MM.1S (cell line): ENCODE measurements at places on chromosomes 5 and 9.
A peak's percentile ranks its signal among the peaks of the same experiment; 100 is the strongest.

DNA sequence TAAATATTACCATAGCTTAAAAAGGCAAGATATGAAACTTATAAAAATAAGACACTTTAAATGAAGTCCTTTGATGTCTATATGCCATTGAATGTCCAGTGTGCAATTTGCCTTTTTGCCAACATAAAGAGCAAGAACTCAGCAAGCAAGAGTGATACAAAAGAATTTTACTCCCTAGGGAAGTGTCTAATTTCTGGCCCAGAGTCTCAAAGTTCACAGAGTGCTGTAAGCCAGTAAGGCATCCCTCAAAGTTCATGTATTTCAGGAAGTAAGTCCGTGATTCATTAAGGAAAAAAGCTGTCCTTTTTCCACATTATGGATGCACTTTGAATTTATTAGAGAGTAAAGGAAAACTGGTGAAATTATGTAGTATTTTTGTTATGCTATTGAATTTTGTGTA, 185.2 kb downstream of the CCDC171 start:
- H3K4me1 ChIP-seq: no peaks in the 10 kb centered on the region
- no peak overlapping the region for H3K4me3 ChIP-seq
- DNase-seq: no peak
- H3K27me3 ChIP-seq: no peaks in the 10 kb centered on the region
- no peak overlapping the region for H3K27ac ChIP-seq

- DNase-seq: no peak
- no peak overlapping the region for H3K4me3 ChIP-seq
- H3K27ac ChIP-seq: no peak overlapping the region
- H3K36me3 ChIP-seq: no peaks in the 10 kb centered on the region
- peaks cover 6% of the 10 kb centered on the region; the same call in 1 of the 2 replicates for H3K4me1 ChIP-seq
- no peaks in the 10 kb centered on the region for H3K27me3 ChIP-seq
Measured at GRCh38 chr5:145495196-145495595, 339.9 kb downstream of the PRELID2 start.

DNA sequence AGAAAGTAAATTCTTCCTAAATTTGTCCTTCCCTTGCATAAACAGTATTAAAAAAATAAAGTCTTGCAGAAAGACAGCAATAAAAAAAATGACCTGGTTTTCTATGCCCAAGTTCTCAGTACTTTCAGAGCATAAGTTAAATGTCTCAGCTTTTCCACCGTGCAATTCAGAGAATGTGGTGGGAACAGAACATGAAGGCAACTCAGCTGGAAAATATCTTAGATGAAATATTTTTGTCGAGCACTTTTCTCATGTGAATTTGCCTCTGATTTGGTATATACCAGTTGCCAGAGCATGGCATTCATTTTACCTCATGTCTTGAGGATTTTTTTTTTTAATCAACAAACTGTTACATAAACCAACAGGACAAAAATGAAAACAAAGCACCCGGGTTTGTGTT, 176.1 kb downstream of the CETN3 start:
- no peaks in the 10 kb centered on the region for H3K36me3 ChIP-seq
- H3K4me1 ChIP-seq: no peaks in the 10 kb centered on the region
- DNase-seq: no peak
- no peak overlapping the region for H3K4me3 ChIP-seq

DNA sequence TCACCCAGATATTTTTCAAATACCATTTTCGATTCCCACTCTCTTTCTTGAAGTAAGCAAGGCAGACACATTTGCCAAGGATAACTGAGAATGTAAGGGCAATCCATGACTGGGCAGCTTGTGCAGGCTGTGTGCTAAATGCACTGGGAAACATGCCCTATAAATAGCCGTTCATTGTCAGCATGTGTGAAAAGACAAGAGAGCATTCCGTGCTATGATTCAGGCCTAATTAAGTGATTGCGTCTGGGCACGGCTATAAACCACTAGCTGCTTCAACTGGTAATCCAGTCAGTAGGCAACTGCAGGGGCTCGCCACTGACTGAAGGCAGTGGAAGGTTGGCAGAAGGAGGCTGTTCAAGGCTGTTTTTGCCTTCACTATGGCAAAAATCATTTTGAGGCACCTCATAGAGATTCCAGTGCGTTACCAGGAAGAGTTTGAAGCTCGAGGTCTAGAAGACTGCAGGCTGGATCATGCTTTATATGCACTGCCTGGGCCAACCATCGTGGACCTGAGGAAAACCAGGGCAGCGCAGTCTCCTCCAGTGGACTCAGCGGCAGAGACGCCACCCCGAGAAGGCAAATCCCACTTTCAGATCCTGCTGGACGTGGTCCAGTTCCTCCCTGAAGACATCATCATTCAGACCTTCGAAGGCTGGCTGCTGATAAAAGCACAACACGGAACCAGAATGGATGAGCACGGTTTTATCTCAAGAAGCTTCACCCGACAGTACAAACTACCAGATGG, at the start of gene HSPB3:
HSPB3 (plus strand) TSS at position 287 of the 745 bp plus-strand sequence; CDS start at position 378, 91 bp downstream.
- no peak within 1 kb of the TSS for H3K27ac ChIP-seq
- no peaks in the 10 kb centered on the region for H3K4me1 ChIP-seq
- H3K4me3 ChIP-seq: no peak within 1 kb of the TSS
- no peak for DNase-seq

- H3K4me1 ChIP-seq: peaks cover 10% of the 10 kb centered on the region
- no peak for DNase-seq
- no peaks in the 10 kb centered on the region for H3K36me3 ChIP-seq
- H3K27me3 ChIP-seq: no peaks in the 10 kb centered on the region
Measured at GRCh38 chr5:135069895-135070657, 36.0 kb upstream of the PITX1 start.

DNA sequence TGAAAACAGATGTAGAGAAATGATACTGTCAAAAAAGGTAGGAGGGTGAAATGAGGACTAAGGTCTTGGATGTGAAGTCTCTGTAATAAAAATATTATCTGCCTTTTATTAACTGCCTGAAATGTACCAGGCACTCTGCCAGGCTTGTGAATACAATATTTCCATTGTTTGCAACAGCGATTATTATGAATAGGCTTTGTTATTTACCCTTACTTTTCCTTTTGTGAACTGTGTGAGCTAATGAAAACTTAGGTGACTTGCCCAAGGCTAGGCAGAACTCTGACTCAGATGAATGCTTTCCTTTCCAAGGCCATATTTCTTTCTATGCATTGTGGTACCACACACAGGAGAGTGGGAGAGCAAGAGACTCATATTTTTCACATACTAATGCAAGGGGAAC, 204.1 kb downstream of the CDH12 start:
- DNase-seq: no peak
- no peaks in the 10 kb centered on the region for H3K36me3 ChIP-seq
- H3K27ac ChIP-seq: no peak overlapping the region
- H3K27me3 ChIP-seq: no peaks in the 10 kb centered on the region
- no peak overlapping the region for H3K4me3 ChIP-seq
- H3K4me1 ChIP-seq: no peaks in the 10 kb centered on the region

DNA sequence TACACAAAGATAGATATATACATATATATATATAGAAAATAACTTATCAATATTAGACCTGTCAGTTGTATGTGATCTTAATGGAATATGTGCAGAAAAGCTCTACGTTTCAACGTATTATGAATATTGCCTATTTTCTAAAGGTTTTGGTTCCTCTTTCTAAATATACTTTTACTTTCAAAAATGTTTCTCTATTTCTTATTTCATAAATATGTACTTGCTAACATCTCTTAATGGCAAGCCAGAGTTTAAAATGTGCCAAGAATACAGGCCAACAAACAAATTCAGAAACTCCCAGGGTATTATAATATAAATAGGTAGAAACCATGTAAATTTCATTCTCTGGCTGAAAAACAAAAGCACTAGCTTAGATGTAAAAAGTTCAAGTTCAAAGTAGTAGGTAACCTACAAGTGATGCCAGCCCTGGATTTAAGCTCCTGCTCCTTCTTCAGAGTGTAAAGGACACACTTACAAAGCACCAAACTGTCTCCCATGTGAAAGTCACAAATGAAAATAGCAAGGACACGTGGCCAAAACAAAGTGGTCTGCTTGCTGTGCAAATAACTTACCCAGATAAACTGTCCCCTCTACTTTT, 685.1 kb upstream of the DMAC1 start:
- no peaks in the 10 kb centered on the region for H3K27me3 ChIP-seq
- no peak overlapping the region for H3K27ac ChIP-seq
- no peak overlapping the region for H3K4me3 ChIP-seq
- DNase-seq: no peak
- H3K4me1 ChIP-seq: no peaks in the 10 kb centered on the region

GRCh38 chr9:129891569-129891968, 56.3 kb downstream of the USP20 start:
- no peak overlapping the region for H3K27ac ChIP-seq
- no peak overlapping the region for H3K4me3 ChIP-seq
- H3K27me3 ChIP-seq: no peaks in the 10 kb centered on the region
- peaks cover 44% of the 10 kb centered on the region for H3K4me1 ChIP-seq

DNA sequence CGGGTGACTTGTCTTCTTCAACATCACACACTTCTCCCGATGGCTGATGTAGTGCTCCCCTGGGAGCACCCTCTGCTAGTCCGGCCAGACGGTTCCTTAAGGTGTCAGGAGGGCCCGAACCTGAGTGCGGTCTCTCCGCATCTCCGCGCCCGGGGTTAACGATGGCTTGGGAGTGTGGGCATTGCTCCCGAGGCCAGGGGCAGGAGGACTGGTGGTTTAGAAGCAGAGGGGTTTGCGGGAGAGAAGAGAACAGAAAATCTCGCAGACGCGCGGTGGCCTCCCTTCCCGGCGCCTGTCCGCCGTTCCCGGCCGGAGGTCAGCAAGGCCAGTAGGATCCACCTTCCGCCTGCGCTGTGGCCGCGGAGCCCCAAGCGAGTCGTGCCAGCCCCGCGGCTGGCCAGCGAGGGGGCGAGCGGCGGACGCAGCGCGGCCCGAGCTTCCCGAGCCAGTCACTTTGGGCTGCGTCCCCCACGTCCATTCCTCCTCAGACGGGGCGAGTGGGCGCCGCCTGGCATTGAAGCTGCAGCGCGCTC, 700 bp downstream of the CDO1 start:
- H3K36me3 ChIP-seq: no peaks in the 10 kb centered on the region
- no peak for DNase-seq
- no peak overlapping the region for H3K4me3 ChIP-seq
- no peaks in the 10 kb centered on the region for H3K4me1 ChIP-seq
- H3K27ac ChIP-seq: no peak overlapping the region

- H3K27me3 ChIP-seq: no peaks in the 10 kb centered on the region
- peak overlapping the region; percentile 25; the same call in 1 of the 2 replicates for H3K27ac ChIP-seq
- H3K36me3 ChIP-seq: no peaks in the 10 kb centered on the region
- peaks cover 6% of the 10 kb centered on the region for H3K4me1 ChIP-seq
Measured at GRCh38 chr9:31302620-31303418, 1081.6 kb upstream of the ACO1 start.

- no peak overlapping the region for H3K27ac ChIP-seq
- no peaks in the 10 kb centered on the region for H3K27me3 ChIP-seq
- H3K4me3 ChIP-seq: no peak overlapping the region
- DNase-seq: no peak
Measured at GRCh38 chr9:38771593-38771992, 51.7 kb upstream of the FAM240B start.

GRCh38 chr5:54661111-54661510, 143.6 kb downstream of the SNX18 start:
- H3K27me3 ChIP-seq: no peaks in the 10 kb centered on the region
- H3K4me3 ChIP-seq: no peak overlapping the region
- no peaks in the 10 kb centered on the region for H3K4me1 ChIP-seq
- no peak for DNase-seq
- no peaks in the 10 kb centered on the region for H3K36me3 ChIP-seq

DNA sequence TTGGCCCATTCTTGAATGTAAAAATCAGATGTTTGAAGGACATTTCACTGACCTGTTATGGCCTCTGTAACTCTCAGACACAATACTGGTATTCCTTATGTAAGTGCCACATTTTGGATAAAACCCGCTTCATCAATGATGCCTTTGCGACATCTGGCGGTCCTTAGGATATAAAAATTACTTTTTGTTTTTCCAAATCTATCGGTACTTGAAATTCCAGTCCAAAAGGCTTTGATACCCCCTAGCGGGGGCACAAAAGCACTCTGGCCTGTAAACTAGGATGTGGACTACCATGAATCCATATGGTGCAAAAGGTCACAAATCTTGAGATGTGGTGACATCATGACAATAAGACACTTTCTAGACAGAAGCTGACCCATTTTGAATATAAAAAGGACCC, 291.8 kb downstream of the KIAA0825 start:
- no peak overlapping the region for H3K27ac ChIP-seq
- no peaks in the 10 kb centered on the region for H3K36me3 ChIP-seq
- no peak for DNase-seq
- no peaks in the 10 kb centered on the region for H3K27me3 ChIP-seq

GRCh38 chr9:131738293-131739132, 1.4 kb downstream of the RAPGEF1 start:
- peak overlapping the region; percentile 91 for H3K4me3 ChIP-seq
- peak; percentile 74 for DNase-seq
- H3K27ac ChIP-seq: peak overlapping the region; percentile 64
- no peaks in the 10 kb centered on the region for H3K36me3 ChIP-seq

DNA sequence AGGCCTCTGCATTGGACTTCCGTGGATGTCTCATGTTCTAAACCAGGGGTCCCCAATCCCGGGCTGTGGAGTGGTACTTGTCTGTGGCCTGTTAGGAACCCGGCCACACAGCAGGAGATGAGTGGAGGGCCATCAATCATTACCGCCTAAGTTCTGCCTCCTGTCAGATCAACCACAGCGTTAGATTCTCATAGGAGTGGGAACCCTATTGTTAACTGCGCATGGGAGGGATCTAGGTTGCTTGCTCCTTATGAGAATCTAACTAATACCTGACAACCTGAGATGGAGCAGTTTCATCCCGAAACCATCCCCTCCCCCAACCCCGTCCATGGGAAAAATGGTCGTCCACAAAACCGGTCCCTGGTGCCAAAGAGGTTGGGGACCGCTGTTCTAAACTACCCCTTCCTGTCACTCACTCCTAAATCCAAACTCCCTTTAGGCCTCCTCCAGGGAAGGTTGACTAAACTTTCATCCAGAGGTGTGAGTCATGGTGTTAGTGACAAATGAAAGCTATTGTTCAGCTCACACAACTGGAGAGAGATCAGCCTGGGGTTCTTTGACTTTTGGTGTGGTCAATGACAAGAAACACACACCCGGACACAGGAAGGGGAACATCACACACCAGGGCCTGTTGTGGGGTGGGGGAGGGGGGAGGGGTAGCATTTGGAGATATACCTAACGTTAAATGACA, 9.5 kb downstream of the KCNV2 start:
- H3K27ac ChIP-seq: no peak overlapping the region
- no peak for DNase-seq
- no peaks in the 10 kb centered on the region for H3K36me3 ChIP-seq
- H3K27me3 ChIP-seq: no peaks in the 10 kb centered on the region

DNA sequence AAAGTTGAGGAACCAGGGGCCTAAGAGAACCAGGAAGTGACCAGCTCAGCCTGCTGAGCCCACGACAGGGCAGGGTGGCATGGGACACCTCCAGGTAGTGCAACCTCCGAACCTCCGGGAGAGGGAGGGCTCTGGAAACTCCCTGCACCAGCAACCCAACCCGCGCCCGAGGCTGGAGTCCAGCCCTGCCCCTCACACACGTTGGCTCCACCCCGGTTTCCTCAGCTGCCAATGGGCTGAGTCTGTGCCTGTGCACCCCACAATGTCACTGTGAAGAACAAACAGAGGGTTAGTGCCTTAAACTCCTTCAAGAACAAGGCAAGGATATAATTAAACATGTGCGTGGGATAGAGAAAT, 17.0 kb upstream of the UNC5A start:
- no peak overlapping the region for H3K27ac ChIP-seq
- H3K36me3 ChIP-seq: no peaks in the 10 kb centered on the region
